A673 (cell line): ENCODE measurements at places on chromosomes 12 and 14.

DNA sequence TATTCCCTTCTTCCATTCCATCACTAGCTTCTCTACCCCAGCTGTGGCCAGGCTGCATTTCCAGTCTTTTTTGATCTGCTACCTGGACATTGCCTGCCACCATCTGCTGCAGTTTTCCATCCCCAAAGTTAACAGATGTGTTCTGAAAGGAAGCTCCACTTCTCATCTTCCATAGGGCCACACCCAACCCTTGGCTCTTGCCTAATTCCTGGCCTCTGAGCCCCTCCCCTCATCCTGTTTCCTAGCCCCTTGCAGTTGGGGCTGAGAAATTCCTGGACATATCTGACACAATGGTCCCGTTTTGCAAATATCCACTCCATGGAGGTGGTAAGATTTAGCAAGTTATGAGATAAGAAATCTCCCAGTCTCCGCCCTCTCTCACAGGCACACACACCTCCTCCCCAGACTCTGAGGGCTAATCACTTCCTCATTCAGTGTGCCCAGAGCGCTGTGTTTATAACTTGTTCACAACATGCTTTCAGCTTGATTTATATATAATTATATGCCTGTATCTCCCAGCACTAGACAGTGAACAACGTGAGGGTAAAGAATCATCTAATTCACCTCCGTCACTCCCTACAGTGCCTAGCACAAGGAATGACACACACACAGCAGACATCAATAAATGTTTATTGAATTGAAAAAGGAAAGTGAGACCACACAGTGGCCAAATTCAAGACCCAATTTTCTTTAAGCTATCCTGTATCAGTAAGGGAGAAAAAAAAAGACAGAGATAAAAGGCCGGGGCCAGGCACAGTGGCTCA is 13.4 kb downstream of the SMUG1 start:
- no peak for DNase-seq

DNA sequence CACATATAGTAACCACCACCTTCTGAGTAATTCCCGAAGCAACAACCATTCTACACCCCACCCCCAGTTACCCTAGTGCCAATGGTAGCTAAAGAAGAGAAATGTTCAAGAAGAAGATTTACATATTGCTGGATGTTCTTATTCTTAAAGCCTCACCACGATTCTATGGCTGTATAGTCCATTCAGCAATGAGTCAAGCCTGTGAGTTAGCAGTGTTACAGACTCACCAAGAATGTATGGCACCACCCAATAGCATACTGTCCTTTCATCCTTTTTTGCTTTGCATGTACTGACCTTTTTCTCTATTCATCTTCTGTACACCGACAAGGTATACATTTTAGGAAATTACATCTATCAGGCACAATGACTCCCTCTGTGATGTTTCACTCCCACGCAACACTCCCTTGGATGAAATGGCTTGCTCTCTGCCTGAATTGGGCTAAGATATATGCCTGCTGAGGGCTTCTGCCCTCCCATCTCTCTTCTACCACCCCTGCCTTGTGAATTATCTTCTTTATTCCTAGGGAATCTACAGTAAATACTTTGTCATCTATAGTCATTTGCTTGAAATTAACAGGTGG is 945.8 kb downstream of the DIO2 start:
- DNase-seq, result no peak

DNA sequence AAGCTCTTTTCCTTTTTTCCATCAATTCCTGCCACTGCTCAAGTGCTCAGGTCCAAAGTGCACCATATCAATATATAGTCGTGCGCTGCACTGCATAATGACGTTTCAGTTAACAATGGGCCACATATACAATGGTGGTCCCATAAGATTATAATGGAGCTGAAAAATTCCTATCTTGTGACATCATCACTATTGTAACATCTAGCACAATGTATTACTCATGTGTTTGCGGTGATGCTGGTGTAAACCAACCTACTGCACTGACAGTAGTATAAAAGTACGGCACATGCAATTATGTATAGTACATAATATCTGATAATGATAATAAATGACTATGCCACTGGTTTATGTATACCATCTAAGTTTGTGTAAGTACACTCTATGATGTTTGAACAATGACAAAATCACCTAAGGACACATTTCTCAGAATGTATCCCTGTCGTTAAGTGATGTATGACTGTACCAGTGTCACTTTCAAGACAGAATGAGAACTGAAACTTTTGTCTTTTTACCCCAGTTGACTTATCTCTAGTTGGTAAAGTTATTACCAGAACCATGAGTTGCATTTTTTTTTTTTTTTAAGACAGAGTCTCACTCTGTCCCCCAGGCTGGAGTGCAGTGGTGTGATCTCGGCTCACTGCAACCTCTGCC is 53.7 kb upstream of the INSM2 start:
- DNase-seq, result no peak

DNA sequence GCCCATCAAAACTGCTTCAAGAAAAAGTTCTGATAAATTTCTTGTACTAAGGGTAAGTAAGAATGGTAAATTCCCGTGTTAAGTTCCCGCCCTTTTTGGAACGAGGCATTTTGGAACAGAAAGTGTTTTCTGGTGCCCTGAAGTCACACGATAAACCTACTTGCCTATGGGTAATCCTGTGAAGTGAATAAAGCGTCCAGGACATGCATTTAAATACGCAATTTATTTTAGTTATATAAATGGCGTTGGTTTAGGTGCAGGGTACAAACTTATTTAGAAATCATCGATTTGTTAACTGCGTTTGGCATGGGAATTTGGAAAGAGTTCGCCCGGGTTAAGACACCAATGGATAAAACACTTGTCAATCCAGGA is 715 bp upstream of the RAP1B start:
- DNase-seq, result peak; percentile 37

GRCh38 chr12:131162113-131162512 is 208.4 kb downstream of the ADGRD1 start:
- DNase-seq, result no peak

DNA sequence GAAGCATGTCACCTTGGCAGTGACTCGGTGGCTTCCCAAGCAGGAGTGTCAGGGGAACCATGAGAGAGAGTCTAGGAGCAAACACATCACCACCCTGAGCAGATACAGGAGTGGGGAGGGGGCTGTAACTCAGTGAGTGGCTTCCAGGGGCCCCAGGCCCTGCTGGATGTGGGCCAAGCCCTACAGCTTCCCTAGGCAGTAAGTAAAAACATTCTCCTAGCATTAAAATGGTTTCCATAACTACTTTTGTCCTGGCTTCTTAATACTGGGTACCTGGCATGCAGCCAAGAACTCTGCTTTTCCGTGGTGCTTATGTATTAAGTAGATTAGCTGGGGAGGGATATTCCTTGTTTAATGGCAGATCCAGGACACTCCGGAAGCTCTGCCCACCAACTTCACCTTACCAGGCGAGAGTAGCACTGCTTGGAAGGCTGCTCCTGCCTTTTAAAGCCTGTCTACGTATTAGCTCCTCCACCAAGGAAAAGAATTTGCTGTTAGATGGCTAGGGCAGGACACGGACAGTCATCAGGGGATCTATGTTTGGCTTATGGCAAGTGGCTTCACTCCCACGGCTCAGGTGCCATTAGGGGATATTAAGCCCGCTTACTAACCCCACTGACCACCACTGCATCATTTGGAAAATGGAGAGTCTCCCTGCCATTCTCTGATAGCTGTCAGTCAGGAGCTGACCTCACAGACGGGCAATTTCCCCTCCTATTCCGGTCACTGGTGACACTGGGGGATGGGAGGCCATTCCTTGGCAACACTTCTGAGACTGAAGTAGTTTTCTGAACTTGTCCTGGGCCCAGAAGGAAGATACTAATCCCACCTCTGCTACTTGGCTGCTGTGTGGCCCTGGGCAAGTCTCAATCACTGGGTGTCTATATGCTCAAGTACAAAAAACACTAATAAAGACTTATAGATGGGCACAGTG is 22.8 kb downstream of the OTUB2 start:
- DNase-seq, result peak; percentile 84

GRCh38 chr14:99892406-99892805 is 99.2 kb downstream of the EML1 start:
- no peak for DNase-seq

GRCh38 chr12:123041811-123042655 is 61.6 kb downstream of the ARL6IP4 start:
- no peak for DNase-seq

DNA sequence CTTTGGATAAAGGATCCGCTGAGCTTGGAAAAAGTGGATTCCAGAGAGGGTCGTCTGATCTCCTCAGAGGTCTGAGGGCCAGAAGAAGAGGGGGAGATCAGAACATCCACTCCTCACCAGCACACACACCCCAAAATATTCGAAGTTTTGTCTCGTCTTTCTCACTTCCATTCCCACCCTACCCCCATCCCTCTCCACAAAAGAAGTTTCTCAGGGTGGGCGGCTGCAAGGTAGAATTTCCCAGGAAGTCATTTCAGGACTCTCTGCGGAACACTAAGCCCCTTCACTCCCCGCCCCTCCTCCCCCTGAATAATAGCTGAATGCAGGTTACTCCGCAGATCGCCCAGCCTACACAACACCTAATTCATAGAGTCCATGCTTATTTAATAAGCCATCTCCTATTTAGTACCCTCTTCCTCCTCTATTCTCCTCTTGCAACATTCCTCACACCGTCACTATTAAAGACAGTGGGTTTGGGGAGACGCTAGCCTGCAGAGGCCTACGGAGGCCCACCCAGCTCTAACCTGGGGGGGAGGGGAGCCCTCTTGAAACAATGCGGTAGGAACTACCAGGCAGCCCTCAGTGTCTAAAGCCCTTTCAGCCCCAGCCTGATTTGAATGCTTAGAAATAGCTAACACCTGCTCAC is 649 bp upstream of the SALL2 start:
- DNase-seq, result peak; percentile 45

- no peak for DNase-seq
Observed at GRCh38 chr12:24398605-24399004, 449.1 kb upstream of the SOX5 start.

- DNase-seq, result no peak
Observed at GRCh38 chr12:11794751-11795150, 145.3 kb downstream of the ETV6 start.

GRCh38 chr12:11661491-11662089 is 12.1 kb downstream of the ETV6 start:
- no peak for DNase-seq

- no peak for DNase-seq
Observed at GRCh38 chr12:22900401-22900800, 275.4 kb downstream of the ETNK1 start.

DNA sequence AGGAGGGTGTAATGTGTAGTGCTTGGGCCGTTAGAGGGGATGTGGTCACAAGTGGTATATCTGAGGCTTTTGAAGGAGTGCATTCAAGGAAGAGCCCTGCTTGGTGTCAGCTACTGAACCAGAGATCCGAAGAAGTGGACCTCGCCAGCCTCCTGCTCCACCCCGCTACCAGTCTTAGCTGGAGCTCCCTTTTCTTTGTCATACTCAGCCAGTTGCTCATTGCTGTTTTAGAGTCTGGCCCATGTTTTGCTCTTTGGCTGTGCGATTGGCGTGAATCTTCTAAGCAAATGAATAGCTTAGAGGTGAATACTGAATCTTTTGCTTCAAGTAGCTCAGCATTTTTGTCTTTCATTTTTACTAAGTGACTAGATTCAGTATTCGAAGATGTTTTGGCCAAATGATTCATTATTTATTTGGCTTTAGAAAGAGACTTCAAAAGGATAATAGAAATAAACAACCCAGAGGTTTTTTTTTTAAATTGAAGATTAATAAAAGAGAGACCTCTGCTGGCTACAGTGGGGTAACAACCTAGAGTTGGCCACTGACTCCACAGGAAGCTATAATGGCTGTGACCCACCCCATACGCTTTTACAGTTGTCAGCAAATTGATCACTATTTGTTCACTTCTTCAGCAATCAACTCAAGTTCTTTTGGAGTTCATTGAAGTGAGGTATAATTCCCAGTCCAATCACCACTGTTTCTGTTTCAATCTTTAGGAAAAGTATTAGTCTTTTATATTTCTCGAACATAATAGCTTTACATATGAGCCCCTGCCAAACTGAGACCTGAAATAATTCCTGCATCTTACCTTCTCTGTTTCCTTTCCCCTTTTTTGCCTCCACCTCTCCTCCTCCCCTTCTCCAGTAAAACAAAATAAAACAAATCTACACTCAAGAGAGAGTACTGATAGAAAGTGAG is 19.9 kb downstream of the CDKN1B start:
- DNase-seq, result peak; percentile 59

- no peak for DNase-seq
Observed at GRCh38 chr14:37593511-37594237, 1.4 kb downstream of the FOXA1 start.

GRCh38 chr14:20934148-20934762 is 21.0 kb upstream of the RNASE2 start:
- peak; percentile 73 for DNase-seq

DNA sequence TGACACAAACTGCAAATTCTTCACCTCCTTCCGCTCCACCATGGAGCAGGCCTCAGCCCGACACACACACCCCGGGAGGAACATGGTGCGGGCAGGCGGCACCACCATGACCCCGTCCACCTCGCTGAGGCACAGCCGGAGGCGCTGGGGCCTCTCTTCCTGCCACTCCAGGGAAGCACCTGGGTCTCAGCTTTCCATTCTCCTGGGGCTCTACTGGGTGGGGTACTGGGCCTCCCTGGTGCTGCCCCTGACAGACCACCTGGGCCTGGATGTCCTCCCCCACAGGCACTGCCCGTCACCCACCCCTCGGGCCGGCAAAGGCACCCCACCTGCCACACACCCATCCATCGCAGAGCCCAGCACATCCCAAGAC is 9.9 kb downstream of the AKT1 start:
- DNase-seq, result no peak

DNA sequence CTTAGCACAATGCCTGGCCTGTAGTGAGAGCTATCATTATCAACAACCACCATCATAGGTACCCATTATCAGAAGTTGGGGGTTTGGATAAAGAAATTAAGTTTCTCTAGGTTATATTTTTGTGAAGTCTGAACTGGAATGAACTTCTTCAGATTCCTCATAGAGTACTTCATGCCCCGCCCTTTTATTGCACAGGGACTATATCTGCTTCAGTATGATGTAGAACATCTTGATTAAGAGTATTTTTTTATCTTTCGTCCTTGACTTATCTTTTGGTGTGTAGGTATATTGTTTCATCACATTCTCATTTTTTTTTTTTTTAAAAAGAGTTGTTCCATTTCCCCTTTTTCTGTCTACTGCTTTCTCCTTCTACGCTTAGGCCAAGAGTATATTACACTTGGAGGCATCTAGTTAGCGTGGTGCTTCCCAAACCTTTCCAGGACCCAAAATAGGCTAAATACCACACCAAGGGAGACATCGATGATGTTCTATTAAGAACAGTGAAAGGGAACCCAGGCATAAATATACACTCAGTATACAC is 467.5 kb downstream of the ZFP36L1 start:
- no peak for DNase-seq
